ENCODE measurements at places on chromosomes 3 and 15. TPM values are rescaled to one million over a fixed set of nuclear protein-coding genes. Genes with fewer than 3 reads are reported as not detected.

Gene CCDC14
- total RNA-seq = 38.6 TPM

Gene CLRN1
- total RNA-seq = not detected

- no peaks in the 10 kb centered on the region for H3K4me1 ChIP-seq
- H3K4me3 ChIP-seq = no peak overlapping the region
- H3K27me3 ChIP-seq = peaks cover 3% of the 10 kb centered on the region
- DNase-seq = no peak
Measured at GRCh38 chr15:68868296-68868695, 47.6 kb upstream of the ANP32A start.

Gene MAP6D1
- total RNA-seq = 1.2 TPM

DNA sequence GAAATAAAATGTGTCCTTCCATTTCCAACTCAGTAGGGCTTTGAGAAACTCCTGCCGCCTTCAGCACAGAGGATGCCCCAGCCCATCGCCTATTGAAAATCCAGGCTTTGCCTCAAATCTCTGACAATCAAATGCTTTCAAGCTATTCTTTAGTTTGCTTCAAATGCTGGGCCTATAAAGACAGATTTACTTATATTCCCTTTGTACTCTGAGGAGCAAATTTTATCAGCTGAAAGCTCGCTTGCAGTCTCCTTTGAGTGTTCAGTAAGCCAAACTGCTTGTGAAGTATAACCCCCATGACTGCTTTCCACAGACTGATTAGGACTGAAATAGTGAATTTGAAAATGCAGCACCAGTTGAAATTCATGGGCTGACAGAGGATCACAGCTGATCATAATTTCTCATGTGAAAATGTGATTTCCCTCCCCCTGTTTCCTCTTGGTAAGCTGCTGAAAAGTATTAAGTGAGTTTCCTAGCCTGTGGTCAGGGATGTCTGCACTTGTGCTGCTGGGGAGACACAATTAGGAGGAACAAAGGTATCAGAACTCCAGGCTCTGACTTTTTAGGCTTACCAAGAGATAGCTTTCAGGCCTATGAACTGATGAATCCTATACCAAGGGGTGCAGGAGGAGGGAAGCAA, 563.4 kb upstream of the TGFBR2 start:
- H3K27me3 ChIP-seq = no peaks in the 10 kb centered on the region
- no peak overlapping the region for H3K4me3 ChIP-seq
- H3K36me3 ChIP-seq = no peaks in the 10 kb centered on the region
- DNase-seq = no peak
- no peak overlapping the region for H3K27ac ChIP-seq

Measured in upper lobe of right lung (tissue), 1 donor.